ENCODE measurements at places on chromosomes 16 and 17.

DNA sequence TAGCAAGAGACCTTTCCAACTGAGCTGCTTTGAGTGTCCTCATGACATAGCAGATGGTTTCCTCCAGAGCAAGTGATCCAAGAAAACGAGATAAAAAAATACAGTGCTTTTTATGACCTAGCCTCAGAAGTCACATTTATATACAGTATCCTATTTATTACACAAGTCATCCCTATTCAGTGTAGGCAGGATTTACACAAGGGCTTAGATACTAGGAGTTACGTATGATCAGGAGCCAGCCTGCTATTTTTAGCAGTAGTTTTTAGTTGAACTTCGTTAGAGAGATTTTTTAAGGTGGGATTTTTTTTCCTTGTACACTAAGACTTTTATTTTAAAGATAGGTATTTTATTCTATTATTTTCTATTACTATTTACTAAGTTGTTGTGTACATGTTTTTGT is 58.4 kb downstream of the PHKB start:
- no peak for DNase-seq

DNA sequence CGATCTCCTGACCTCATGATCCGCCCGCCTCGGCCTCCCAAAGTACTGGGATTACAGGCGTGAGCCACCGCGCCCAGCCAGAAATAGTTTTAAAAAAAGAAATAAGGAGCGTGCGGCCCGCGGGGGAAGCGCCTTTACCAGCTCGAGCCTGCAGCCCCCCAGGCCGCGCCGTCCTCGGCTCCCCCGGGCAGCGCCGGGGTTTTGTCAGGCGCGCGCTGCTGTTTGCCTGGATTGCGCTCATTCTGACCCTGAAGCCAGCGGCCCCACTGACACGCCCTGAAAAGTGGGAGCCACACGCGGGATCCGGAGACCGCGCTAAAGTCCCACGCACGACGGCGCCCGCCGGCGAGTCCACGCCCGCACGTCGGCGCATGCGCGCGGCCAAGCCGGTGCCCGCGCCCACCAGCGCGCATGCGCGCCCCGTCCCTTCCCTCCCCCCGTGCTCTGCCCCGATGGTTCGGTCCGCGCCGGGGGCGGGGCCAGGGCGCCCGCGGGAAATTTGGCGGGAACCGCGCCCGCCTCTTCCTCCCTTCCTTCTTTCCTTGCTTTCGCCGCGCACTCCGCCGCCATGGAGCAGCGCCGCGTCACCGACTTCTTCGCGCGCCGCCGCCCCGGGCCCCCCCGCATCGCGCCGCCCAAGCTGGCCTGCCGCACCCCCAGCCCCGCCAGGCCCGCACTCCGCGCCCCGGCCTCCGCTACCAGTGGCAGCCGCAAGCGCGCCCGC is at the start of gene CDT1:
Gene CDT1 (plus strand): TSS at position 526 of the 724 bp plus-strand sequence. CDS start 43 bp downstream, at position 569.
- DNase-seq = peak; percentile 64

DNA sequence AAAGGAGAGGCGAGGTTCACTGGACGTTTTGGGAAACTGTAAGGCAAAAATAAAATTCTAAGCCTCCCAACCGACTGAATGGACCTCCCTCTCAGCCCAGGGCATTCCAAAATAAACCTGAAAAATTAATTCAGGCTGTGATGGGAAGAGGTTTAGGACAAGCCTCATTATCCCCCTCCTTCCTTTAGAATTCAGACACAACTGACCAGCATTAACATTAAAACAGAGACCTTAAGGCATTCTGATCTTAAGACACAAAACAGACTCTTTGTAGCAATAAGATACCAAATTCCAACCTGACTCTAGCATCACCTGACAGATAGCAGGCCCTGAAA is 298 bp upstream of the LDHD start:
- no peak for DNase-seq

GRCh38 chr16:88533381-88533917 is 36.8 kb upstream of the ZC3H18 start:
- DNase-seq = peak; percentile 56

GRCh38 chr16:27820646-27821345 is 242.7 kb downstream of the GSG1L start:
- DNase-seq = no peak

DNA sequence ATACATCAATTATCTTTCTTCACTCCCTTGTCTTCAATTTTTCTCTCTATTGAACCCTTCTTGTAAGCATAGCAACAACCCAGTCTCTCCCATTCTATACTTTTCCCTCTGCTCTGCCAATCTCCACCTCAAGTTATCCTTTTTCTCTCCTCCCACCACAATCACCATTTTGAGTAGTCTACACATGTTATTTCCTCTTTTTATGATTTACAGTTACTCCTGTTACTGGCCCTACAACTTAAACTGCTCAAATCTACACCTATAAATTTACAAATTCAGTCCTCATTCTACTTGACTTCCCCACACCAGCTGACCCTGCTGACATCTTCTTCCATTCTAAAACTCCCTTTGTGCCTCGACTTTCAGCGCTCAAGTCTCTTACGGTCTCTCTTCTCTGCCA is 84.6 kb downstream of the SPAG9 start:
- no peak for DNase-seq

GRCh38 chr17:55463600-55463999 is 42.0 kb upstream of the MMD start:
- no peak for DNase-seq

DNA sequence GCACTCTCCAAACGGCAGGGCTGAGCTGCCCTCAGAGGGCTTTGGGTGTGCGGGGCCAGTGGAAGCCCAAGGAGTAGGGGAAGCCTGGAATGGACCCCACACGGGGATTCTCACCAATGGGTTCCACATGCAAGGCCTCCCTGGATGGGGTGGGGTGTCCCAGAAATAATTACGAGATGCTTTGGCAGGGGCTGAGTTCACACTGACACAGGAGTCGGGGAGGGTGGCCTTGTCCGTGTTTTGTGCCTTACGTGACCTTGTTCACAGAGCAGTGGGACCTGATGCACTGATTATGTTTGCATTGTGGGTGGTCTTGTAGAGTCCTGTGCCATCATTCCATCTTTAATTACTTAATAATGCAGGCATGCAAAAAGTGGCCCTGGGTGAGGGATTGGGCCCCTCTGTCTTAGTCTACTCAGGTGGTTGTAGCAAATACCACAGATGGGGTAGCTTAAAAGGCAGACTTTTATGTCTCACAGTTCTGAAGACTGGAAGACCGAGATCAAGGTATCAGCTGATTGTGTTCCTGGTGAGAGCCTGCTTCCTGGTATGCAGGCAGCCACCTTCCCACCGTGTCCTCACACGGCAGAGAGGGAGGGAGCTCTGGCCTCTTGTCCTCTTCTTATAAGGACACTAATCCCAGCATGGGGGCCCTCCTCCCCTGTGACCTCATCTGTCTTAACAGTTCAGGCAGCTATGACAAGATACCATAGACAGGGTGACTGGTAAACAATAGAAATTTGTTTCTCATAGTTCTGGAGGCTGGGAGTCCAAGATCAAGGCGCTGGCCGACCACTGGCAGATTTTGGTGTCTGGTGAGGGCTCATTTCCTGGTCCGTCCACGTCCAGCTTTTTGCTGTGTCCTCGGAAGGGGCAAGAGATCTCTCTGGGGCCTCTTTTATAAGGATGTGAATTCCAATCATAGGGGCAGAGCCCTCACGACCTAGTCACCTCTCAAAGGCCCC is 239.4 kb downstream of the IRF8 start:
- no peak for DNase-seq

GRCh38 chr17:17568772-17569195 is 22.7 kb downstream of the PEMT start:
- DNase-seq = peak; percentile 25

GRCh38 chr16:49453983-49454382 is 80.4 kb downstream of the C16orf78 start:
- DNase-seq = no peak

DNA sequence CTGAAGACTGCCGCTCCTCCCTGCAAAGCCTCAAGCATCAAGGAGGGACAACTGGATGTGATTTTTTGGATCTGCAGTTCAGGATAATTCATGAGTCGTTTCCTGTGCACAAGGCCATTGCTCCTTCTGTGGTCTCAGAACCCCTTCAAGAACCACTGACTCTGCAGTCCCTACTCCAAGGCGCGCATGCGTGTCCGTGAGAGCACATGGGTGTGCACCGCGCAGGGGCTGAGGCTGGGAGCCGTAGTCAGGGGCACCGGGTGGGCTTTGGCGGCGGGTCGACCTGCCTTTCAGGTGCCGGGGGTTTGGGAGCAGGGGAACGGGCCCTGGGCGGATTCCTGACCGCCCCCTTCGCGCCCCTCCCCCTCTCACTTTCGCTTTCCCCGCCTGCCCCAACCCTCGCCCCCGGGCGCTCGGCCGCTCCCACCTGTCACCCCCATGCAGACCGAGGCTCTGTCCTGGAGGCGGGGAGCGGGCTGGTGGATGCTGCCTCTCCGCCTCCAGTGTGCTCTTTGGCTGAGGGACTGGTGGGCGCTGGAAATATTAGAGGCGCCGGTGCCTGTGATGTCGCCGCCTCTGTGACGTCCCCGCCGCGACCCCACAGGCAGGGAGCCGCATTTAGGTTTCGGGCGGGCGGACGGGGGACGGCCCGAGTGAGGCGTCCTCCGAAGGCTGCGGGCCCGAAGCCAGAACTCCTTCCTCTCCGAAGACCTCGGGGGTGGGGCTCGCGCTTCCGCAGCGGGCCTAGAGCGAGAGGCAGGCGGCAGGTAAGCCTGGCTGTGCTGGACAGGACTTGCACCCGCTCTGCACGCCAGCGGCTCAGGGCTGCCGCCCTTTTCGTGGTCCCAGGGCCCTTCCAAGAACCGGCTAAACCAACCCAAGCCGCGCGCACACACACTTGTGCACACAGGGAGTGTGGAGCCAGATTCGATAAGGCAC is at the start of gene SPATA32:
Gene SPATA32 (minus strand): TSS at position 518 of the 939 bp plus-strand sequence. CDS start 78 bp downstream, at position 440.
- DNase-seq = peak; percentile 17

DNA sequence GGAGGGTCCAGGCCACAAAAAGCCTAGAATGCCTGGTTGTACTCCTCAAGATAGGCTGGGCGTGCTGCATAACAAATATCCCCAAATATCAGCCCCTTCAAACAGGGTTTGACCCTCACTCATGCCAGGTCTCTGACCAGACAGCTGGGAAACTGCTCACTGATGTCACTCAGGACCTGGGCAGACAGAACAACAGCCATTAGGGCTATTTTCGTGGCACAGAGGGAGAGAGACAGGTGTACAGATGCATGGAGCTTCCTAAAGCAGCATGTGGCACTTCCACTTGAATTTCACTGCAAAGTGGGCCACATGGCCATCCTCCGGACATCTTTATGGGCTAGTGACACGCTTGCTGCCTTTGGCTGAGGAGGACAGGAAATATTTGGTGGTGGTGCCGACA is 73.1 kb downstream of the SREBF1 start:
- DNase-seq = no peak

All from AG10803 (cell line).